Left kidney (tissue), 8 donors: ENCODE measurements at places on chromosomes 6 and 20. TPM values are rescaled to one million over a fixed set of nuclear protein-coding genes. Genes with fewer than 3 reads are reported as not detected.

DNA sequence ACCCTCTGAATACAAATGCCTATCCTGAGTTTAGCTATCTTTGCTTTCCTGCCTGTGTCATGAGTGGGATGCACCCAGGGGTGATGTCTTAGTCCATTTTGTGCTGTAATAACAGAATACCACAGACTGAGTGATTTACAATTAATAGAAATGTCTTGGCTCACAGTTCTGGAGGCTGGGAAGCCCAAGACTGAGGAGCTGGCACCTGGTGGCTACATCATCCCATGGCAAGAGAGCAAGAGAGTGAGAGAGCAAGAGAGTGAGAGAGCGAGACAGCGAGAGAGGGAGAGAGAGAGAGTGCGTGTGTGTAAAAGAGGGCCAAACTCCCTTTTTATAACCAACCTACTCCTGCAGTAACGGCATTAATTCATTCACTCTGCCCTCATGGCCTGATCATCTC lies 76.8 kb downstream of the PRDM1 start:
- DNase-seq = no peak

DNA sequence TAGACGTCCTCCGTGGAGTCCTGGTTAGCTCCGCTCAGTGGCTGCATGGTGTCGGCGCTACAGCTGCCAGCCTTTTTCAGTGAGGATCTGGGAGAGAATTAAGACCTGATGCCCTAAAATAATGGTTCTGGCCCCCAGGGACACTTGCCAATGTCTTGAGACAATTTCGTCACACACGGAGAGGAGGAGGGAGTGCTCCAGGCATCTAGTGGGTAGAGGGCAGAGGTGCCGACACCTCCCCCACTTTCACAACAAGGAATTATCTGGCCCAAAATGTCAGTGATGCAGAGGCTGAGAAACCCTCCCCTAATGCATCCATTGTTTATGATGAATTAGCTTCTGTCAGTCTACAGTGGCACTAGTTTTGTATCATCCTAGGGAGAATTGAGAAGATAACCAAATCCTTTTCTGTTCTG lies 24.4 kb downstream of the TMEM181 start:
- no peak for DNase-seq

DNA sequence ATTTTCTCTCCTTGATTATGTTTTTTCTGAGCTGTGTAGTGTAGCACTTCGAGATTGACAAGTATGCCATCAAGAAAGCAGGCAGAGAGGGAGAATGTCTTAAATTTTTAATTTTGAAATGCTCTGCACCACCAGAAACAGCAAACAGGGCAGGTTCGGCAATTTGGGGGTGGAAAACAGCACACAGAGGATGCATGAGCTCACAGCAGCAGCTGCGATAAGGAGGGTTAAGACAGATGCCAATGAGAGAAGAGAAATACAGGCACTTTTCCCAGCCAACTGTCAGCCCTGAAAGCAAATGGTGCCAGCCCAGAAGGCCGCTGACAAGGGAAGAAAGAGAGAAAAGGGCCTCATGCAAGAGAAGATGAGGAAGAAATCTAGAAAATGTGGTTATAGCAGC lies 15.1 kb upstream of the SNRPB2 start:
- no peak for DNase-seq

GRCh38 chr6:47737406-47737805 lies 39.0 kb downstream of the ADGRF4 start:
- no peak for DNase-seq

DNA sequence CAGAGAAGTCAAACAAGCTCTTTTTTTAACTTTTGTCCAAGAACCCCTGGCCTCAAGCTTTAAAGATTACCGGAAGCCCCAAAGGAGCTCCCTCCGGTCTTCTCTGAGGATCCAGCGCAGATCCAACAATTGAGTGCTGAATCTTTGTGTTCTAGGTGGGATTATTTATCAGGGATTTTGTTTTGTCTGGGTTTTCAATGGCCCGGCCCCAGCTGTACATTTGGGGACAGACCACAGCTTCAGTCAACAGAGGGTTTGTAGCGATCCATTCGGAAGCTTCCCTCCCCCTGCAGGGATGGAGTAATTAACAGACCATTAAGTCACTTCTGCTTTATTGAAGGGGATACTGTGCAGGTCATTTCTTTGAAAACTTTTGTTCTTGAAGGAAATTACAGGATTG lies 7.8 kb downstream of the OLIG3 start:
- no peak for DNase-seq

GRCh38 chr6:39496456-39496855 lies 174.0 kb upstream of the KCNK16 start:
- DNase-seq = no peak

GRCh38 chr20:13817342-13817741 lies 32.5 kb downstream of the NDUFAF5 start:
- DNase-seq = no peak

GRCh38 chr6:39327507-39327906 lies 5.0 kb upstream of the KCNK16 start:
- DNase-seq = no peak

- no peak for DNase-seq
Observed at GRCh38 chr6:16391451-16391912, 153.1 kb downstream of the GMPR start.

DNA sequence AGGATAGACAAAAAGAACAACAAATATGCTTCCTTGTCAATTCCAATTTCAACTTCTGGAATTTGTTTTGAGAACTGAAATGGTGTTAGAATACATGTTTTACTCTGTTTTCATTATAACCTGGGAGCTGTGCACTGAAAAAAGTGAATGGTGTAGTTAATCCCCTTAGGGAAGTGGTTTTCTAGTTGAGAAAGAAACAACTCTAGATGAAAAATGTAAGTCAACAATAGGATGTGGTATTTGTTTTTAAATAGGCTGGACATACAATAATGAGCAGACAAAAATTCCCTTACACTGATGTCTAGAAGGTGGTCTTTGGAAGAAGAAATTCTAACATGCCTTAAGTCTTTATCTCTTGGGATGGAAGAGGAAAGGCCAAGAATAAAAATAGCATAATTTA lies 59.9 kb upstream of the TINAG start:
- DNase-seq = no peak

DNA sequence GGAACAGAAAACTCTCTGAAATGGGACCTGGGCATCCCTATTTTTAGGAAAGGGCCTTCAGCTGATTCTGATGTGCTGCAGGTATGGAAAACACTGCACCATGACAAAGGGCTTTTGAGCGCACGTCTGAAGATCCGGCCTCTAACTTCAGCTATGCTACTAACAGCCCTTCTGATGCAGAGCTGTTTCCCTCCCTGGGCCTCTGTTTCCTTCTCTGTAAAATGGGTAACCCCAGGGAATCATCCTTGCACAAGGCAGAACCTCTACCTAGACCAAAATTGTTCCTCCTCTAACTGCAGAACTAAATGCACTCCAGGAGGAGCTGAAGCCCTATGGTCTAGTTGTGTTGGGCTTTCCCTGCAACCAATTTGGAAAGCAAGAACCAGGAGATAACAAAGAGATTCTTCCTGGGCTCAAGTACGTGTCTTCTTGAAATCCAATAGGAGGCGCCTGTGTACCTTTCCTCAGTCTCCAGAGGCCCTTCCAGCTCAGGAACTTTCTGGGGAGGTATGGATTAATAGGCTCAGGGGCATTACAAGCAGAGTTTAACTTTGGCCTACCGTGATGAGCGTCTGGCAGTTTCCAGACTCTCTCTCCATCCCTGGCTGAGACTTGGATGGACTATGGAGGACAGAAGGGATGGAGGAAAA lies 5.9 kb downstream of the GPX5 start:
- no peak for DNase-seq

- DNase-seq = no peak
Observed at GRCh38 chr20:54026295-54027064, 43.9 kb downstream of the BCAS1 start.

DNA sequence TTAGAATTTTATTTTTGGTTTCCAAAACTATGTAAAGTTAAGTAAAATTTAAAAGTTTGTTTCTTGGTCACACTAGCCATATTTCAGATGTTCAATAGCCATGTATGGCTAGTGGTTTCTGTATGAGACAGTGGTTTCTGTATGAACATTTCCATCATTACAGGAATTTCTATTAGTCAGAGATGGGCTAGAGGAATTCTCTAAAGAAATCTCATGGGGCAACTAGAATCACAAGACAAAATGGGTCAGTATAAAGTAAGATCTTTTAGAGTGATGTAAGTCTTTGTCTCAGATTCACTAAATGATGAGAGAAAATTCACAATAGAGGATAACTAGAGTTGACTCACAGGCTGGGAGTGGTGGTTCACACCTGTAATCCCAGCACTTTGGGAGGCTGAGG lies 149.0 kb downstream of the FUT9 start:
- DNase-seq = no peak

- no peak for DNase-seq
Observed at GRCh38 chr6:54617730-54618129, 228.8 kb upstream of the FAM83B start.

DNA sequence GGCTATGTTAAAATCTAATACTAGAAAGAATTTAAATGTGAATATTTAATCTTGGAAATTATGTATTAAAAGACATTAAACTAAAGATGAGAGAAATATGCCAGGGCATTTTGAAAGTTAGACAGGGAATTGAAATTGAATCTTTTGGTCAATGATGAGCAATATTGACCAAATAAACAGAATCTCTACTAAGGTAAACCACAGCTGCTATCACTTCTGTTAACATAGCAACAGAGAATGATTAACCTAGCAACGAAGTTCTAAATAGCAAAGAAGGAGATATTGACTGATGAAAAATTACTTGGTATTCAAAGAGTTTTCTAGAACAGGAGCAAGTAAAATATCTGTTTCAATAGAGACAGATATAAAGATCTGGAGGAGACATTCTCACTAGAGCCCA lies 45.2 kb upstream of the RSPO3 start:
- DNase-seq = no peak

DNA sequence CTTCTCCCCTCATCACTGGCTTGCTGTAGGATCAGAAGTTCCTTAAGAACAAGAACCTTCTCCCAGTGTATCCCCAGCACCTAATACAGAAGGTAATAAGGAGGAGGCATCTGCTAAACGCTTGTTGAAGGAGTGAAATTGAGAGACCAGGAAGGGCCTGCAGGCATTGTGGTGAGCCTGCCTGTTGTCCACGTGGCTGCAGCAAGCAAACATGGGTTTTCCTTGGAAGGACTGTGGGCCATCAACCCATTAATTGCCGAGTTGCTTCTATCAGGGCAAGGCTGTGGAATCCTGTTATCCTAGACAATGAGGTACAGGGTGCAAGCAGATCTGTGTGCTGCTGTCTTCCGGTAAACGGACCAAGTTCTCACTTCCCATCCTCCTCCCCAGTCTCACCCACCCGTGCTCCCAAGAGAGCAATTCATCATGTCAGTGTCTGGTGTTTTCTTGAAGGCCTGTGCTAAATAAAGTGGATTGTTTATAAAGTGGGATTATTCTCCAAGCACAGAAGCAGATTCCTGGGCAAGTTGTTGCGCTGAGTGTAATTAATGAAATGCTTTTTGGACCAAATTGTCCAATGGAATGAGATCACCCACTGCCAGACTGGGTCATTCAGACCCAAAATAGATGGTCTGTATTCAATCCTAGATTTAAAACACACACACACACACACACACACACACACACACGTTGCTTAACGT lies 164.6 kb upstream of the CDYL start:
- no peak for DNase-seq

DNA sequence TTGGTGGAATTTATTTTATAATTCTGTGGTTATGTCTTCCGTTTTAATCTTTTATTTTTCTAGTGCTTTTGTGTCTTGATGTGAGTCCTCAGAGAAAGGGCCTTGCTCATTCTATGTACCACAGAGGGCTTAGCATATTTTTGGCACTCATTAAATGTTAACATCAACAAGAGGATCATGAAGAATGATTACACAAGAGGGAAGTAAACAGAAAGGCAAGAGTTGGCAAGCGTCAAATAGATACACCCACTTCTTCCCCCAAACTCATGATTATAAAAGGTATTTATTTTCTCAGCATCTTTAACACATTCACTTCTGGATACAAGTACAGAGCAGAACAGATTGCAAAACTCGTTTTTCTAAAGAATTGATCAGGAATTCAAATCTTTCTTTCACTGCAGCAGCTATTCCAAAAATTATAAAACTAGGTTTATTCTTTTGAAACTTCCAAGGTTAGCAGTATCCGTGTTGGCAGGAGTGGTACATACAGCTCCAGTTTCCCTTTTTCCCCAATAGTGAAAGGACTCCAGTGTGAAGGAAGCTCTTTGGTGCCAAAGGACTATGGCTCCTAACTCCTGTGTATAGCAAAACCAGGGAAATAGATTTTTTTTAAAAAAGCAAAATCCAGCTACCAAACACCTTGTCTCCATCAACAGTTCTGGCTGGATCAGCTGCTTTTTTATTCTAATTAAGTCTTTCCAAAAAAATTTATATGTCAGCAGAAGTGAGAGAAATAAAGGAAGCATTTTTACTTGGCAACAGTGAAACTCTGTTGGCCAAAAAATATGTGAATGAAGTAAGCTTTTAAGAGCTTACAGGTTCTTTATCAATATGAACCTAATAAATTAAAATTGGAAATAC lies 221.9 kb downstream of the ADGRG6 start:
- no peak for DNase-seq

DNA sequence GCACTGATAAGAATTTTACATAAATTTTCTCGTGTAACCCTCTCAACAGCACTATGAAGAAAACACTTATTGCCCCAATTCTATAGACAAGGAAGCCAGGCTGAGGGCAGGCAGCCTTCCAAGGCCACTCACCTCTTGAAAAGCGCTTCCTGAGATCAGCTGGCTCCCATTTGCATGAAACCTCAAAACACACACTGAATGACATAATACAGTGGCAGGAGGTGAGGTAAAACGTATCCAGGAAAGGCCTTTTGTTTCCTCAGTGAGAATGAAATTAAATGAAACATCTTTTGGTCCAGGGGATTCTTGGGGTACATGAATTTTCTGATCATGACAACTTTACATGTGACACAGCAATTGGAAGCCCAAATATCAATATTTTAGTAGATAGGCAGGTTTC lies 112.5 kb downstream of the WDR27 start:
- no peak for DNase-seq

Gene HTR1B
- polyA plus RNA-seq = 0.38 TPM

Gene LY6G5C
- 2.7 TPM for polyA plus RNA-seq

Gene BPIFA1
- polyA plus RNA-seq = not detected

Gene LKAAEAR1
- polyA plus RNA-seq = not detected

Gene HLA-DRB1
- 16.1 TPM for polyA plus RNA-seq

Gene ABRACL
- polyA plus RNA-seq = 52.6 TPM

Gene SLC17A3
- polyA plus RNA-seq = 1.3 TPM

Gene UST
- 11.5 TPM for polyA plus RNA-seq

Gene FAM184A
- polyA plus RNA-seq = 16.1 TPM

Gene RSPO4
- 2.3 TPM for polyA plus RNA-seq

Gene ASIP
- 0.70 TPM for polyA plus RNA-seq

Gene WFDC2
- 164 TPM for polyA plus RNA-seq

Gene CTCFL
- 2.8 TPM for polyA plus RNA-seq

Gene TSHZ2
- polyA plus RNA-seq = 14.2 TPM
